ENCODE measurements at places on chromosomes 3 and 15. TPM values are rescaled to one million over a fixed set of nuclear protein-coding genes. Genes with fewer than 3 reads are reported as not detected.

Gene ALG3
- 31.0 TPM for polyA plus RNA-seq

Gene C2CD4A
- 0.04 TPM for polyA plus RNA-seq

Gene LRRC31
- not detected for polyA plus RNA-seq

Gene LRRC49
- polyA plus RNA-seq: 1.4 TPM

Gene ZFYVE19
- 45.5 TPM for polyA plus RNA-seq

Gene FBXL22
- polyA plus RNA-seq: 2.8 TPM

Gene CELSR3
- 0.77 TPM for polyA plus RNA-seq

Gene CISH
- polyA plus RNA-seq: 7.0 TPM

Gene AGBL1
- 0.01 TPM for polyA plus RNA-seq

Gene DENND6A
- 6.8 TPM for polyA plus RNA-seq

Gene SLCO2A1
- polyA plus RNA-seq: 6.2 TPM

Gene IL17RD
- polyA plus RNA-seq: 0.31 TPM

Gene RTP1
- polyA plus RNA-seq: not detected

Gene CPLX3
- polyA plus RNA-seq: 0.48 TPM

Gene RBM5
- polyA plus RNA-seq: 62.0 TPM
